ENCODE measurements at places on chromosomes 2 and 18.

GRCh38 chr18:45684341-45685115 is 39.5 kb upstream of the SLC14A1 start:
- H3K27me3 ChIP-seq = peaks cover 3% of the 10 kb centered on the region
- DNase-seq = peak; percentile 90
- H3K27ac ChIP-seq = peak overlapping the region; percentile 67

DNA sequence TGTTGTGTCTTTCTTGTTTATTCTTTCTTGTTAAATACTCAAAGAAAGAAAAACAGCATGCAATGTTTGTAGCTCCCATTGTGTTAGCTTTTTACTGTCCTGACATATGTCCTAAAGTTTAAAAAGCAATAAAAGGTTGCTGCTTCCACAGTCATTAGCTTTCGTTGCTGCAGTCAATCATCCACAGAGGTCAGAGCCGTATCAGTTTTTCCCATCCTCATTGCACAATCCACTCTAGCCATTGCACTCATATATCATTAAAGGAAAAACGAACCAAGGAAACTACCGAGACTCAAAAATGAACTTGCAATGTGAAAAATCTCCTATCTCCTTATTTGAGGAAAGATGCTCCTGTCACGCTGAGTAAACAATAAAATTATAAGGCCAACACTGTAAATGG is 954.1 kb downstream of the DPP10 start:
- DNase-seq = no peak
- no peaks in the 10 kb centered on the region for H3K27me3 ChIP-seq
- H3K27ac ChIP-seq = no peak overlapping the region
- H3K36me3 ChIP-seq = no peaks in the 10 kb centered on the region

DNA sequence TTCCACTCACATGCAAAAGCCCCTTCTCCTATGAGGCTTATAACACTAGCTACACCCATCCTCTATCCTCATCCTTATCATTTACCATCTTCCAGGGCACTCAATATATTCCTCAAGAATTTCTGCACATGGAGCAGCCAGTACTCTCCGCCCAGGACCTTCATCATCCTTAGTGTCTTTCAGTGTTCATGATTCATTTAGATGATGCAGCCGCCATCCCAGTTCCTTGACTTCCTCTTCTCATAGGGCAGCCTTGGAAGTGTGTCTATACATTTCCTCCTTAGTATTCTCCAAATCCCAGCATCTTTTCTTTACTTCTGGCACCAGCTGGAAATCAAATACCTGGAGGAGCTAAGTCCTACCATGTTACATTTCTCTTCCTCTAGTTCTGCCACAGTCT is 3.0 kb upstream of the ITSN2 start:
- no peak overlapping the region for H3K27ac ChIP-seq
- no peak overlapping the region for H3K4me3 ChIP-seq
- peaks cover 17% of the 10 kb centered on the region for H3K4me1 ChIP-seq
- no peak for DNase-seq
- no peaks in the 10 kb centered on the region for H3K36me3 ChIP-seq

GRCh38 chr2:9225806-9226205 is 19.2 kb downstream of the ASAP2 start:
- H3K4me3 ChIP-seq = no peak overlapping the region
- DNase-seq = no peak
- peaks cover 68% of the 10 kb centered on the region for H3K4me1 ChIP-seq
- H3K27me3 ChIP-seq = no peaks in the 10 kb centered on the region

- peaks cover 3% of the 10 kb centered on the region for H3K27me3 ChIP-seq
- peak; percentile 70 for DNase-seq
- H3K27ac ChIP-seq = no peak overlapping the region
Measured at GRCh38 chr2:95760806-95761525, 169.2 kb downstream of the TRIM43 start.

- no peak overlapping the region for H3K4me3 ChIP-seq
- peaks cover 23% of the 10 kb centered on the region for H3K27me3 ChIP-seq
- no peaks in the 10 kb centered on the region for H3K36me3 ChIP-seq
- no peak overlapping the region for H3K27ac ChIP-seq
- H3K4me1 ChIP-seq = no peaks in the 10 kb centered on the region
Measured at GRCh38 chr2:64153811-64154210, 9.6 kb upstream of the PELI1 start.

DNA sequence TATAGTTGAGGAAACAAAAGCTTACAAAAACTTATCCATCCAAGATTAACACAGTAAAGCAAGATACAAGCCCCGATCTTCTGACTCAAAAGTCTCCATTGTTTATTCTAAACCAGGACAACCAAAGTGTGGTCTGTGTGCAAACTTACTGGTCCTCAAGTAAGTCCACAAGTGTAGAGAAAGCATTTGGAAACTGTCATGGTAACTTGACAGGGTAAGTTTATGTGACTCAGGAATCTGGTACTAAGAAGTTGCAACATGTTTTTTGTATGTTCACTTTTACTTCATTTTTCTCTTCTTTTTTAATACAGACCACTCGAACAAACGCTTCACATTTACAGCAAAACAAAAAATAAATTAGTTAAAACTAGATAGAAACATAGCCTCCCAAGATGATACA is 9.4 kb downstream of the MBD2 start:
- peak; percentile 53 for DNase-seq
- no peak overlapping the region for H3K4me3 ChIP-seq
- peaks cover 12% of the 10 kb centered on the region for H3K36me3 ChIP-seq
- H3K4me1 ChIP-seq = peaks cover 48% of the 10 kb centered on the region
- H3K27me3 ChIP-seq = no peaks in the 10 kb centered on the region

DNA sequence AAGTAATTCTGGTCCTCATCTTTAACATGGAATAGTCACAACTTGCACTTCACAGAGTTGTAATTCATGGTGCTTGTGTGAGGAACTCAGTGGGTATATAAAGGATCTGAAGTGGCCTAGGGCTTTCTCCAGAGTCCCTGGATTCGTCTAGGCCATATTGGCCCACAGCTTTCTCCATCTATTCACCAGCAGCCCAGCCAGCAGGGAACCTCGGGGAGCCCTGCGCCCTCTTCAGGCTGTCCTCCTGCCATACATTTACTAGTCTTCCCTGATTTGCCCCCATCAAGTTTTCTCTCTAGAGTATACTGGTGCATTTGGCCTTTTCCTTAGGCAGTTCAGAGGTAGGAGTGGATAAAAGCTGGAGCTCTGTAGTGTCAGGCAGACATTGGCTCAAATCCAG is 278.3 kb downstream of the MYCN start:
- no peak for DNase-seq
- peaks cover 2% of the 10 kb centered on the region for H3K27me3 ChIP-seq
- H3K36me3 ChIP-seq = no peaks in the 10 kb centered on the region
- H3K27ac ChIP-seq = no peak overlapping the region
- no peak overlapping the region for H3K4me3 ChIP-seq
- H3K4me1 ChIP-seq = no peaks in the 10 kb centered on the region

DNA sequence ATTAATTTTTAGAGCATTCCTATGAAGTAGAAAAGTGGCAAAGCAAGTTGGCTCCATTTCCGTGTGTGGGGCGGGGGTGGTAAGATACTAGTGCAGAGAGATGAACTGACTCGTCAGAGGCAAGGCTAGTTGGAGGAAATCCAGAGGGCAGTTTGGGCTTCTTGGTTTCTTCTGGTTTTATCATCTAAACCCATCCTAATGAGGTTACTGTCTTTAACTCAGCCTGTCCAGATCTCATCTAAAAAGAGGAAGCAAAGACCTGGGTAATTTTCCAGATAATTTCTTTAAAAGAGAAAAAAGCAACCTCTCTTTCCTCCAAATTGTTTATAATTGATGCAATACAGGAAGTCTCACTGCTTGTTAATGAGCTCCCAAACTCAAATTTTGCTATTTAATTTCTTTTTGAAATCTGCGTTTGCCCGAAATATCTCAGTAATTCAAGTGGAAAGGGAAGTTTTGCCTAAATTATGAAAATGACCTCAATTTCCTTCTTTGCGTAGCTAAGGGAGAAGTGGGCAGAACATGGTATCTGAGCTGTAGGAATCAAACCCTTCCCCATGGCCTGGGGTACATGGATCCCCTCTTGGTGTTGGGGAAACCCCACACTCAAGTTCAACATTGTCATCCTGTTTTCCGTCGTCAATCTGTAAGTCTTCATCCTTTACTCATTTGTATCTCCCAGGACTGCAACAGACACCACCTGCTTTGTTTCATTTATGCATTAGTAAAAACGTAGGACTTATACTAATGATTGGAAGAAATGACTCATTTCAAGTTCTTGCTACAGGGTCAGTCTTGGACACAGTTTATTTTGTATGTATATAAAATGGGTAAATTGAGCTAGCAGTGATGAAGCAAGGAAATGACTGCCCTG is 89.1 kb upstream of the KLF7 start:
- peak overlapping the region; percentile 98 for H3K27ac ChIP-seq
- H3K4me3 ChIP-seq = peak overlapping the region; percentile 84
- DNase-seq = peak; percentile 62
- H3K36me3 ChIP-seq = no peaks in the 10 kb centered on the region

GRCh38 chr2:48258481-48259149 is 271.3 kb upstream of the STON1 start:
- no peaks in the 10 kb centered on the region for H3K4me1 ChIP-seq
- peaks cover 14% of the 10 kb centered on the region for H3K27me3 ChIP-seq
- no peak for DNase-seq
- no peak overlapping the region for H3K27ac ChIP-seq
- H3K36me3 ChIP-seq = no peaks in the 10 kb centered on the region
- H3K4me3 ChIP-seq = no peak overlapping the region

GRCh38 chr2:26008851-26009566 is 24.9 kb upstream of the RAB10 start:
- H3K27ac ChIP-seq = peak overlapping the region; percentile 76
- H3K4me1 ChIP-seq = peaks cover 44% of the 10 kb centered on the region
- H3K4me3 ChIP-seq = peak overlapping the region; percentile 9

- H3K4me3 ChIP-seq = peak overlapping the region; percentile 55
- DNase-seq = peak; percentile 74
- no peaks in the 10 kb centered on the region for H3K27me3 ChIP-seq
- peaks cover 84% of the 10 kb centered on the region for H3K4me1 ChIP-seq
- H3K27ac ChIP-seq = peak overlapping the region; percentile 96
Measured at GRCh38 chr2:220279840-220280239, 652.4 kb downstream of the SLC4A3 start.

Measured in HFFc6 (cell line).